ENCODE measurements at places on chromosomes 5 and 9.

DNA sequence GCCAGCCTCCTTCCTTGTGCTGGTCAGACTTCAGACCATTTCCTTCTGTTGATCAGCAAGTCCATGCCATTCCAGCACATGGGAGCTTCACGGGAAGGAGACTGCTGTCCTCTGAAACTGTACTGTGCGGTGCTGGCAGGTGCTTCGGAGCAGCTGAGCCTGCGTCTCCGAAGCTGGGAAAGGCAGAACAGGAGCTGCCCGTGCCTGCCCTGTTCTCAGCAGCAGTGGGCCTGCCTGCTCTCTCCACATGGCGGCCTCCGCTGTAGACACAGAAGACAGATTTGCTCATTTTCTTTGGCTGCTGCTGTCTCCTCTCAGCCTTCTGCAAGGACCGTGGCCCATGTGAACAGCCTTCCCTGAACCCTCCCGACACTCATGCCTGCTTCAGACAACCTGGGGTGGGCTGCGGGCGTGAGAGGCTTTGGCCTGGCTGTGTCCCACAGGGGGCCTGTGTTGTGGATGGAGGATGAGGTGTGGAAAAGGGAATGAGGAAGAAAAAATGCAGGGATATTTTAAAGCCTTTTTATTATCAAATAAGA, 43.1 kb downstream of the HABP4 start:
- DNase-seq = no peak

DNA sequence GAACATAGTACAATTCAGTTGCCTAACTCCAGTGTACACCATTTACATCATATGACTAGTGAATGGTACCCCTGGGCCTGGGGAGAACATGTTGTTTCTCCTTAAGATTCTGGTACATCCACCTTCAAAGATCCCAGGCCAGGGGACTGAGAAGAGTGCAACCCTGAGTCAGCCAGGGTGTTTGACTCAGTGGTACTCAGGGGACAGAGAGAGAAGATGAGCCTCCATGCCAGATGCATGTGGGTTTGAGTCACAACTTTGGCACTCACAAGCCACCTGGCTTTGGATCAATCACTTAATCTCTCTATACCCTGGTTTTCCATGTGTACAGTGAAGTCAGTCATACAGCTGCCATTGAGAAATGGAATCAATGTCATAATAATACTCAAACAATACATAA, 53.7 kb downstream of the MAP1B start:
- DNase-seq = no peak

DNA sequence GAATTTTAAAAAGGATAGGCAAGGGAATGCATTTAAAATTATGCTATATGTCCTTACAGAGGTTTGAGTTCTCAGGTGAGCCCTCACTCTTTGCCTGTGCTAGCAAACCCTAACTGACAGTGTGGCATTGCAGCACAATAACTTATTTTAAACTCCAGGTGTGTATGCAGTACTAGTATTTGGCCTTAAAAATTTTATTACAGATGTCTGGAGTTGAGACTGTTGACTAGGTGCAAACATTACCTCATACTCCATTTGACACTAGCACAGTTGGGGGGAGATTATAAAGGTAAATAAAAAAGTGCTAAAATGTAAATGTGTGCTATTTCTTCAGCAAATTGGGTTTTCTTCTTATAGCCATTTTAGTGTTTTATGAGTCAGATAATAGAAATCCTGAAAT, 407.7 kb downstream of the SH3GL2 start:
- no peak for DNase-seq

- no peak for DNase-seq
Observed at GRCh38 chr5:153237671-153238332, 252.7 kb upstream of the GRIA1 start.

GRCh38 chr5:62594364-62594984, 15.9 kb downstream of the LRRC70 start:
- no peak for DNase-seq

DNA sequence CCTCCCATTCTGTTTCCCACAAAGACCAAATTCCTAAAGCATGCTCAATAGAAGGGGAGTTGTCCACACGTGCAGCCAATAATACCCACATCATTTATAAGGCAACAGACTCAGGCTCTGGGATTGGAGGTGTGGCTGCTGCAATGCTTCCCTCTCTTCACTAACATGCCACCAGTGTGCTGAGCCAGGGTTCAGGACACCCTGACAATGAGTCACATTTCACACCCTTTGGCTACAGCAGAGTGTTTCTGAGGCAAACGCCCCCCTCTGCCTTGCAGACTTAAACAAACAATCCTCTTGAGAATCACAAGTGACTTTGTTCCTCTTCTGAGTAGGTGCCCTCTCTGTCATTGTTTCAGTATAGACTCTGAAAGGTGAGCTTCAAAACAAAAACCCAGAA, 189.3 kb upstream of the TLE4 start:
- no peak for DNase-seq

DNA sequence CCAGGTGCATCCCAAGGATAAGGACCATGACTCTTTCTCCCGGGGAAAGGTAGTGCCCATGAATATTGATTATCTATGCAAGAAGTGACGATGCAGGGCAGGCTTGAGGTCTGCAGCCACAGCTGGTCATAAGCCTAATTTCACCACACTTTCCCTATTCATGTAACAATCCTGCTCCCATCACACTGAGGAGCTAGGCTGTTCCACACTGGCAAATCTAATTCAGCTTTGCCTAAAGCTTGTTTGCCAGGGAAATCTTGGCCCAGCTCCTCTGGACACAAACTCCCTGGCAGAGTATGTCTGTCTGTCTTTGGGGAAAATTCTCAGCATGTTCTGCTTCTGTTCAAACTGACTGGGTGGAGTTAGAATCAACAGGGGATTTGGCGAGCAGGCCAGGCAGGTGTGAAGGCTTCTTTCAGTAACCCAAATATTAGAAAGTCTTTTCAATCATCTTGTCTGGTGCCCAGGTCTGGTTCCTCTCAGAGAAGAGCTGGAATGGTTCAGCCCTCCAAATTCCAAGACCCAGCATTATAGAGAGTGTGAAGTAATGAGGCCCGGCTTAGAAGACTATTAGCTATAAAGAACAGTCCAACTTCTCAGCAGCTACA, 88.5 kb upstream of the SPDL1 start:
- no peak for DNase-seq

DNA sequence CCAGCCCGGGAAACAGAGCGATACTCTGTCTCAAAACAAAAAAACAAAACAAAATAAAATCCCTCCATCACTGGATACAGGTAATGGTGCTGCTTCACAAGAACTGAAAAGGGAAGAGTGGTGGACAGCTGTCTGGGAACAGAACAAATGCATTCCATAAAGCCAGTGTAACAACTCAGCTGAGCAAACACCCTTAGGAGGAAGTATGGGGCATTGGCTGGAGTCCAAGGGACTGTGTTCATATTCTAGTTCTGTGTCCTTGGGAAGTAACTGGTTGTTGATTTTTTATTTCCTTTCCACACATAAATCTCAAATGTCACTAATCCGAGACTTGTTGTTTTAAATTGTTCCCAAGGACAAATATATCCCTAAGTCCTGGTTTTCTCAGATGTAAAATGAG, 38.3 kb downstream of the HTR1A start:
- DNase-seq = peak; percentile 3

DNA sequence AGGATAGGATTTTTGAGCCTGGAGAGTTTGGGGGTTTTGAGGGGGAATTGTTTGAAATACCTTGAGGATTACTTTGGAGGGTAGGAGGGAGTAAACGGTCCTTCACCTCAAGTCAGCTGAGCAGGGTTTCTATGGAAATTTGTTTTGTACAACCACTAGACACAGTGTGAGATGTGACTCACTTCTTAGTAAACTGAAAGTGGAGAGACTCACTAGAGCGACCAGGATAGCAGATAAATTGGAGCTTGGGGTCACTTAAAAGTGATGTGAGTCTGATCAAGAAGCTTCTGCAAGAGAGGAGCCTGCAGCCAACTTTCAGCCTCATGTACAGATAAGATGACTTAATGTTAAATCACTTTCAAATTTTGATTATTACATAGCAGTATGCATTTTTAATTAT, 1945.9 kb upstream of the NUDT12 start:
- no peak for DNase-seq

GRCh38 chr5:106435185-106435584, 1235.6 kb downstream of the EFNA5 start:
- no peak for DNase-seq

DNA sequence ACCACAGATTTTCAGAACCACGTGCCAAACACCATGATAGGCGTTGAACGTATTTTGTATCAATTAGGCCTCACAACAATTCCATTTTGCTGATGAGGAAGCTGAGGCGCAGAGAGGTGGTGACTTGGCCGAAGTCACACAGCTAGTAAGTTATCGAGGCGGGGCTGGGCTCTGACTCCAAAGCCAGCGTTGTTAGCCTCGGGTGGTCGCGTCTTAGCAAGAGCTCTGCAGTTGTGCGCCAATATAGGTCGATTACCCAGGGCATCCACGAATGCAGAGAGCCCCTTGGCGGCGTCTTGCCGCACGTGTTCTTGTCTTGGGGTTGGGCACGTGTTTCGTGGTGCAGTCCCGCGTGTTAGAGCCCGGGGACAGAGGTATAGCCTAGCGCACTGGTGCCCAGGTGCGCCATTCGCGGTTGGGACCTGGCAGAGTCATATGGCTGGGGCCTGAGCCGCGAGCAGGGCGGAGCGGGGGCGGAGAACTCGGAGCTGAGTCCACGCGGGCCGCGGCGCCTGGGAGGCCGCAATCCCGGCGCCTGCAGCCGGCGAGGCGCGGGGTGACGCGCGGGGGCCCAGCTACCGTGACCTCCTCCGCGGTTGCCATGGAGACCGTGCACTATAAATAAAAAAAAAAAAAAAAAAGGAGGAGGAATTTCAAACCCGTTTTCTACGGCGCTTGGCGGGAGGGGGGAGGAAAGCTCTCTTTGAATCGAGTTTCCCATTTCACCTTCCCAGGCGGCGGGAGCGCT, 62.3 kb downstream of the CXXC5 start:
- peak; percentile 80 for DNase-seq

DNA sequence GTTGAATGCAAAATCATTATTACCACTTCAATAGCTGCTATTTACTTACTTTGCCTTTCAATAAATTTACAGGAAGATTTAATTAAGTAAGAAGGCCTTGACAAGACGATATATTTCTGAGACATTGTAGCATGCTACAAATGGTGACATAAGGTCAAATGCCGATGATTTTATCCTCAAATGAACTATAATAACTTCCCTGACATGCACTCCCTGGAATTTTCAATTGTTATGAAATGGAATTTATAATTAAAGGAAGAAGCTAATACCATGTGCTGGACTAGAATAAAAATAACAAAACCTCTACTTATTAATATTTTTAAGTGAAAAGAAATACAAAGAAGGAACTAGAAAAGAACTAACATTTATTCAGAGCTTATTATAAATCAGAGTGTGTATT, 30.2 kb upstream of the ITGA1 start:
- no peak for DNase-seq

DNA sequence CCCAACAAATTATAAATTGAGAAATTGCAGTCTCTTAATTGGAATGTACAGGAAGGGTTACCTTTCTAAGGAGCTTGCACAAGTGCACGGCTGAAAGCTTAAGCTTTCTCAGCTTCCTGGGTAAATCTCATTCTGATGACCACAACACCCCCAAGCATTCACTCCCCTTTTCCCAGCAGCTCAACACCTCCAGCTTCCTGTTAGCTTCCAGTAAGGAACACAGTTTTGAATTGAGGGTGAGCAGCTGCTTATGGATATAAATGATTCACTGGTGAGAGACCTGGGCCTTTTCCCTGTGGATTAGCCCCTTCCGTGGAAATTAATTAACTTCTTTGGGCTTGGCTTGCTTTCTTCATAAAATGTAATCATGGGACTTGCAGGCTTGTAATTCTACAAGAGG, 101.2 kb downstream of the SLC28A3 start:
- no peak for DNase-seq

- no peak for DNase-seq
Observed at GRCh38 chr9:108002371-108002956, 512.9 kb upstream of the KLF4 start.

DNA sequence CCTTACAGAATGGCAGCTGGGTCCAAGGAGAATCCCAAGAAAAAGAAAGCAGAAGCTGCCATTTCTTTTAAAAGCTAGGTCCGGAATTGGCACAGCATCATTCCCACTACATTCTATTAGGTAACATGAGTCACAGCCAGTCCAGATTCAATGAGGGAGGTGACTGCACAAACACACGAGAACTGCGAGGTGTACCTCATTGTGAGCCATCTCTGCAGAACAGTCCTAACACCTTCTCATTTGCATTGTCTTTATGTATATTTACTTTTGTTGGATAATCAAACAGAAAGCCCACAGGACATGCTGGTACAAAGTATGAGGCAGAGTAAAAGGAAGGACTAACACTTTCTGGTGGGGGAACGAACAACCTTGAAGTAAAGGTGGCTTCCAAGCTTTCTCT, 14.6 kb upstream of the HABP4 start:
- DNase-seq = no peak

DNA sequence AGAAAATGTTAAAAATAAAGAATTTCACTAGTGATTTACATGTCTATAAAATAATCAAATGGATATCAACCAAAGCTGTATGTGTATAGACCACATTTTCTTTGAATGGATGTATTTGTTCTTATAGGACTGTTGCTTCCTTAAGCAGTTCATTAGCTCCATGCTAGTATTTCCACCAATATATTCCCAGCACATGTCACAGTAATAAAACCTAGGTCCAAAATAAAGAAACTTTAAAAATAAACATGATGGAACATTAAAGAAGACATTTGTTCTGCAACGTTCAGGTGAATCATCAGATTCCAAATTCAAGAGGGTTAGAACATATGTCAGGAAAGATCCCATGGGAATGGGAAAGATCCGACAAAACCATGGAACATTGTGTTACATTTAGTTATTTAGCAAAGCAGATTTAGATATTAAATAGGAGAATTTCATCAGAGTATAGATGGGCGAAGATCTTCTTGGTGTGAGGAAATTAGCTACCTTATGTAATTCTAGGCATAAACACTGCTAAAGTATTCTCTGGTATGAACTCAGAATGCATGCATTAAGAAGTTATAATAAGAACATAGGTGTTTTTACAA, 490.7 kb downstream of the CDH18 start:
- no peak for DNase-seq

GRCh38 chr5:155089643-155090042, 76.1 kb downstream of the KIF4B start:
- DNase-seq = no peak

- peak; percentile 93 for DNase-seq
Observed at GRCh38 chr9:133238272-133238850, 29.3 kb upstream of the OBP2B start.

DNA sequence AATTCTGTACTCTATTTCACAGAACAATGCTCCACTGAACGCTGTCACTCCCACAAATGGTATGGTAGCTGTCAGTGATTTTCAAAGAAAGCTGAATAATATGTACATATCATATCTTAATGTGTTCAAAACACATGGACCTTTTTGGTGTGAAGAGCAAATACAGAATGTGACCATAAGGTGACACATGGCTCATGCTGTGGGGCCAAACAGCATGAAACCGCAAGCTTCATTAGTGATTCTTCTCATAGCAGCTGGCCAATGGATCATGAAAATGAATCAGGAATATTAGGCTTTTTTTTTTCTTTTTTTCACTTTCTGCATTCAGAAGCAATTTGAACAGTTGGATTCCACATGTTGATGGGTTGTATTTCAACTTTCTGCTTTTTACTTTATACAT, 54.9 kb upstream of the CDH9 start:
- no peak for DNase-seq

- DNase-seq = no peak
Observed at GRCh38 chr5:150391064-150391834, 21.5 kb downstream of the CD74 start.

- DNase-seq = no peak
Observed at GRCh38 chr9:36802201-36802920, 229.7 kb downstream of the MELK start.

Measured in left lung (tissue), 14 donors.